Dorsolateral prefrontal cortex (tissue), 122 donors: ENCODE measurements at places on chromosomes 4 and X. TPM values are rescaled to one million over a fixed set of nuclear protein-coding genes. Genes with fewer than 3 reads are reported as not detected.
A peak's percentile ranks its signal among the peaks of the same experiment; 100 is the strongest.

Gene RXFP1
- total RNA-seq: 26.0 TPM

Gene YIPF7
- 1.2 TPM for total RNA-seq

Gene MAGEC2
- total RNA-seq: not detected

Gene TEX13D
- not detected for total RNA-seq

GRCh38 chrX:136275553-136275952 is 24.4 kb upstream of the MAP7D3 start:
- DNase-seq: no peak

- DNase-seq: no peak
Observed at GRCh38 chr4:107125496-107125895, 89.4 kb upstream of the DKK2 start.

DNA sequence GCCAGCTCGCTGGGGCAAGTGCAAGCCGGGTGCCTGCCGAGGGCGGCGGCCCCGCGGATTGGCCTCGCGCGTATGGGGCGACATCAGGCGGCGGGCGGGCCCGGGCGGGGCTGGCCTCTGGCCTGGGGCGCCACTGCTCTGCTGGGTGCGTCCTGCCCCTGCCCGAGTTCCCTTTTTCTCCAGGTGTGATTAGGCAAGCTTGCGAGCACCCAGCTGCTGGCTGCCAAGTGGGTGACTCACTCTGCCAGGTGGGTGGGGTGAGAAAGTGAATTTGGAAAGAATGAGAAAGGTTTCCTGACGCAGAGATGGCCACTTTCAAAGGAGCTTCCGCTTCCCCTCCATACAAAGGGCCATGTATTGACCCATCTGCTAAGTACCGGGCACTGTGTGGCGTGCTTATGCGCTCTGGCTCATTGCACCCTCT is 32.5 kb downstream of the FGFBP1 start:
- no peak for DNase-seq

GRCh38 chrX:118536687-118537461 is 41.3 kb downstream of the DOCK11 start:
- peak; percentile 42 for DNase-seq

DNA sequence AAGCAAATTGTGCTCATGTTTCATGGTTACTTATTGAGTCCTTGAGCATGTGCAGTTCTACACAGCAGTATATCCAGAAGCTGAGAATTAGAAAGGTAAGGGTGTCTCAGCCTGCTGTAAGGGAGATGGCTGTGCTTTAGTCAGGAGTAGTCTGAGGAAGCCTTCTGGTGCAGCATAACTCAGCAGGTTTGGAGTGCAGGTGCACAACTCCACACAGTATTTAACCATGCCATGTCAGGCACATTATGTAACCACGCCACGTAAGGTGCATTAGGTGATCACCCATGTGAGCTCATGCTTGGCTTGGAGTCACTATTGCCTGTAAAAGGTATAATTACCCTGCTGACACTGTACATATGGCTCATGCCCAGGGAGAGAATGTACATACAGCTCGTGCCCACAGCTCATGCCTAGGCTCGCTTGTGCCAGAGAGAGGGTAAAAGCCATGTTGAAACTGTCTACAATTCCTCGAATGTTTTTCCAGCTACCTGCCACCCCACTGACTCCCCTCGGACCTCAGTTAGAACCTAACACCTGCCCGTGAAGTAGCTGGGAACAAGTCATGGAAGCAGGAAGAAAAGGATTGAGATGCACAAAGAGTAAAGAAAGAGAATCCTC is 37.8 kb downstream of the UCHL1 start:
- DNase-seq: no peak

DNA sequence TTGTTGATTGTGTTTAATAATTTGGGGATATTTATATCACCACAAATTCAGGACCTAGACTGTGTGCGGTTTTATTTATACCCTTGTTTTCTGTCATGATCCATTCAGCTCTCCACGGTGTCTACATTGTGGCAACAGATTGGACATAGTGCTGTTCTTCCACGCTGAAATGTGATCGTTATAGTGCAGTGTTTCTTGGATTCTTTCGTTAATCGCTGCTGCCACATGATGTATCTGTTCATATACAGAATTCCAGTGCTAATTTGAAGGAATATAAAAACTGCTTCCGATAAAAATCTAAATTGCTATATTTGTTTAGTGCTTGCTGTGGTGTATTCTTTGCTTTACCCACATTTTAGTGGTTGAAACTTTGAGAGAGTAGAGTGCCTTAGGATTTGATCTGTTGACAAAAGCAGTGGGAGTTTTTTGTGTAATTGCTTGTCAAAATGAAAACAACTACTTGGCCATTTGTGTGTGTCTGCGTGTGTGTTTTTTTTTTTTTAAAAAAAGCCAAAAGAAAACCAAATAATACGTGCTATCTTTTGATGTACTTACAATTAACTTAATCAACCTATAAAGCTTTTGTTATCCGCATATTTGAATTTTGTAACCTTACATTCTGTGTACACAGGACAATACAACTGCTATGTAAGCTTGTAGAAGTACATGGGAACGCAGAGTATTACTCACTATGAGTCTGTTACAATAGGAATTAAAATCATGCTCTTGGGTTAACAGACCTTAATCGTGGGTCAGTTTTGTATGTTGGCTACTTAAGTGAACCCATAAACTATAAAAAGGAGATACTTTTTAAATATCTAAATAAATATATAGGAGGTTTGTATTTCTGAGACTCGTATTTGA is 353.3 kb downstream of the ARHGAP24 start:
- DNase-seq: no peak

GRCh38 chrX:124098089-124098488 is 136.6 kb downstream of the STAG2 start:
- no peak for DNase-seq

DNA sequence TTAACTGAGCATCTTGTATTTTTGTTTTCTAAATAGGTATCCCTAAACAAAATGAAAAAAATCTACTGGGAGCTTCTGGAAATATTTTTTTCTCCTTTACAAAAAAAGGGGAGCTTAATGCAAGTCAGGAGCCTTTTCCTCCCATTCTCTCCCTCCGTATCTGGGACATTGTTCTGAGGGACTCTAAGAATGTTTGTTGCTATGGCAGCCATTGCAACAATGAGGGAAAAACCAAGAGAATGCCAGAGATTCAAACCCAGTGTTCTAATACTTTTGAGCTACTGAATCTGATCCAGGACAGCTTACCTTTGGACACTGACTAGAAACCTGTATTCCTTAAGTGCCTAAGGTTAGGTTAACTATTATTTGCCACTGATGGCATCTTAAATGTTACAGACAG is 485.7 kb upstream of the HS3ST1 start:
- no peak for DNase-seq

- DNase-seq: no peak
Observed at GRCh38 chr4:61067381-61067780, 132.7 kb upstream of the ADGRL3 start.
